Smooth muscle cell of the brain vasculature (primary cell): ENCODE measurements at places on chromosomes 16 and 17.
A peak's percentile ranks its signal among the peaks of the same experiment; 100 is the strongest.

- DNase-seq: no peak
These were observed 1.4 kb downstream of the FBXO31 start for GRCh38 chr16:87382023-87382785.

GRCh38 chr16:58755989-58756649, 22.0 kb upstream of the GOT2 start:
- DNase-seq: no peak

GRCh38 chr17:42266918-42267766, 9.0 kb downstream of the STAT5B start:
- DNase-seq: no peak

DNA sequence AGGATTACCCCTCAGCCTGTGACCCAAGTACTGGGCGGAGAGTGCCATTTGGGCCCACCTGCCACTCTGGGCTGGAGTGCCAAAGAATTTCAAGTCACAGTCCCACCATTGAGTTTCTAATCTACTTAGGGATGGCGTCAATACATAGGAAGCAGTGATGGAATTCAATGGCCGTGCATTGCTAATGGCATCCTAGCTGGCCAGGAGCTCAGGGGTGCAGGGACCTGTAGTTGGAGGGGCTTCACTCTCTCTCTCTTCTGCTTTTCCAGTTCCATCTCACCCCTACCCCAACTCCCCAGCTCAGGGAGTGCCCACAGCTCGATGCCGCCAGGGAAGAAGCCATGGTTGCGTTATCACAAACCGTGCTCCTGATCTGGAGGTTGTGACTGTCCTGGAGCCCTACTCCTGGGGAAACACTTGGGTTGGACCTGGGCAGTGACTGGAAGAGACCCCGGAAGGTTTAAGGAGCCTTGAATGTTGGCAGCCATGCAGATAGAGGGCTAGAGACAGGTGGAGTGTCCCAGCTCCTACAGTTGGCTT, 2.4 kb downstream of the MMP15 start:
- no peak for DNase-seq

DNA sequence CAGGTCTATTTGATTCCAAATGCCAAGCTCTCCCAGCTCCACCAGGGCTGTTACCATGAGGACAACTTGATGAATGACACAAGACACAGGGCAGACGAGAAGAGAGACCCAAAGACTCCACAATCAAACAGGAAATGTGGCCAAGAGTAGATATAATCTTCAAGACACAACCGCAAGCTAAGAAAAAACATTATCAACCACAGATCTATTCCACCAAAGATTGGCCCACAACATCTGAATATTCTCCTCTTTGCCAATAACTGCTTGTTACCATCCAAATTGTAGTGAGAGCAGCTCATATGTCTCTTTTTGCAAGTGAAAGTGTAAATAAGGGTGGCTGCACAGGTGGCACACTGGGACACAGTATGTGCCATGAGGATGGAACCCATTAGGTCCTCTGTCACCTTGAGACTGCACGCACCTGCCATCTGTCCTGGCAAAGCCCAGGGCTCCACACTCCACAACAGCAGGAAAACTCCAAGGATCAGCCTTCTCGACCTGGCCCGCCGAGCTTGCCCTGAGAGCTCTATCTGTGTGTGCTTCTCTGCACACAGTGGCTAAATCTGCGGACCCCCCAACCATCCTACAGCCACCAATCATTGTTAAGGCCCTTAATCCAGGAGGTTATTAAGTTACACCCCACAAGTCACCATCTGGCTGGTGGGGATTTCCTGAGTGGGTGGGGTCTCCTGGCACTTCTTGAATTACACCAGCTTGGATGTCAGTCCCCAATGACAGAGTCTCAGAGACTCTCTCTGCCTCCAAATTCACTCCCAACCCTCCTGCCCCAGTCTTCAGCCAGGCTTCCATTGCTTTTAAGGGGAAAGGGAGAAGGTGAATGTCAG, 50.5 kb downstream of the DYNLRB2 start:
- DNase-seq: no peak

- DNase-seq: no peak
These were observed 75.3 kb downstream of the SDK2 start for GRCh38 chr17:73568934-73569333.

GRCh38 chr16:85735946-85736345, 14.9 kb downstream of the C16orf74 start:
- DNase-seq: no peak

GRCh38 chr17:80689129-80689619, 144.5 kb downstream of the RPTOR start:
- DNase-seq: no peak

- peak; percentile 95 for DNase-seq
These were observed 54.8 kb upstream of the MAP3K14 start for GRCh38 chr17:45371414-45372324.
